ENCODE measurements at places on chromosomes 4 and X. TPM values are rescaled to one million over a fixed set of nuclear protein-coding genes. Genes with fewer than 3 reads are reported as not detected.

MAGED4 gene
- polyA plus RNA-seq, result 11.0 TPM

GRCh38 chrX:63739885-63740284 is 45.1 kb downstream of the ARHGEF9 start:
- H3K36me3 ChIP-seq, result no peaks in the 10 kb centered on the region
- H3K27ac ChIP-seq, result no peak overlapping the region
- H3K4me3 ChIP-seq, result no peak overlapping the region
- DNase-seq, result no peak

ENPEP gene
- polyA plus RNA-seq, result 4.7 TPM

ARSH gene
- not detected for polyA plus RNA-seq

ATP8A1 gene
- 17.6 TPM for polyA plus RNA-seq
